ENCODE measurements at places on chromosomes 5 and 9.

DNA sequence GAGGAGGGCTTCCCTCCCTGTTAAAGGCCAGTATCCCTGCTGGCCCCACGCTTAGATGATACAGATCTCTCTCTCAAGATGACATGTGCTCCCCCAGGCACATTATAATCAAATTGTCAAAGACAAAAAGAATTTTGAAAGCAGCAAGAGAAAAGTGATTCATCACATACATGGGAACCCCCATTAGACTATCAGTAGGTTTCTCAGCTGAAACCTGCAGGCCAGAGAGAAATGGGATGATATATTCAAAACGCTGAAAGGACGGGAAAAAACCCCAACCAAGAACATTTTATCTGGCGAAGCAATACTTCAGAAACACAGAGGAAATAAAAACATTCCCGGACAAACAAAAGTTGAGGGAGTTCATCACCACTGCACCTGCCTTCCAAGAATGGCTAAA is 78.7 kb downstream of the CAMSAP1 start:
- no peak for DNase-seq

DNA sequence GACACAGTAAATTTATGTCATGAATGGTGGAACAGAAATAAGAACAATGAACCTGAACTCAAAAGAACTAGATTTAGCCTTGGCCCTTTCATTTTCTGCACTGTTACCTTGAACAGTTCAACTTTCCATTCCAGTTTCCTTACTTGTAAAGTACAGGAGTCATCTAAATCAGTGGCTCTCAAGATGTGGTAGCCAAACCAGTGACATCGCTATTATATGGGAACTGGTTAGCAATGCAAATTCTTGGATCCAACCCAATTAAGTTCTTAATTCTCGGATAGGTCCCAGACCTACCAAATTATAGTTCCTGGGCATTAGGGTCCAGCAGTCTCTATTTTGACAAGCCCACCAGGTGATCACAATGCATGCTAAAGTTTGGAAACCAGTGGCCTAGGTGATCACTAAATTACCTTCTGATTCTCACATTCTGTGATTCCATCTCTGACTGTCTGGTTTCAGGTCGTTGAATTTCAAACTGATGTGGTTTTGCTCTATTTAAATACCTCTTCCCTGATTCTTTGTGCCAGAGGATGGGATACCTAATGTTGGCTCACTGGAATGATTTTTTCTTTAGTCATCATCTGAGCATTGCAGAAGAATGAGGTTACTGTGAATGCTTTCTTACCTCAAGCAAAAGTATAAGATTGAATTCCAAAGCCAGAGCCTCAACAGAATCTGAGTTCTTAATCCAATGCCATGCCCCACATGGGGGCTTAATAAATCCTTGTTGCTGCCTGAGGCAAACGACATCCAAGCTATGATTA is 253.8 kb downstream of the ENC1 start:
- DNase-seq, result peak; percentile 16

GRCh38 chr9:14203356-14204056 is 110.4 kb downstream of the NFIB start:
- DNase-seq, result no peak

GRCh38 chr5:127957183-127957582 is 126.4 kb upstream of the SLC12A2 start:
- DNase-seq, result no peak

- no peak for DNase-seq
Observed at GRCh38 chr9:88398016-88398415, 9.8 kb downstream of the SPIN1 start.

- peak; percentile 75 for DNase-seq
Observed at GRCh38 chr5:141476132-141476911, 556 bp downstream of the PCDHGC3 start.

GRCh38 chr9:134899818-134900217 is 17.9 kb downstream of the FCN1 start:
- DNase-seq, result no peak

- no peak for DNase-seq
Observed at GRCh38 chr5:9832921-9833320, 202.8 kb upstream of the TAS2R1 start.

- DNase-seq, result no peak
Observed at GRCh38 chr5:56983593-56984361, 31.9 kb upstream of the MIER3 start.

- no peak for DNase-seq
Observed at GRCh38 chr5:140365282-140365681, 5.3 kb downstream of the SLC4A9 start.

GRCh38 chr9:91843623-91844148 is 106.3 kb downstream of the ROR2 start:
- DNase-seq, result no peak

- no peak for DNase-seq
Observed at GRCh38 chr5:90390326-90390725, 19.2 kb downstream of the CETN3 start.

DNA sequence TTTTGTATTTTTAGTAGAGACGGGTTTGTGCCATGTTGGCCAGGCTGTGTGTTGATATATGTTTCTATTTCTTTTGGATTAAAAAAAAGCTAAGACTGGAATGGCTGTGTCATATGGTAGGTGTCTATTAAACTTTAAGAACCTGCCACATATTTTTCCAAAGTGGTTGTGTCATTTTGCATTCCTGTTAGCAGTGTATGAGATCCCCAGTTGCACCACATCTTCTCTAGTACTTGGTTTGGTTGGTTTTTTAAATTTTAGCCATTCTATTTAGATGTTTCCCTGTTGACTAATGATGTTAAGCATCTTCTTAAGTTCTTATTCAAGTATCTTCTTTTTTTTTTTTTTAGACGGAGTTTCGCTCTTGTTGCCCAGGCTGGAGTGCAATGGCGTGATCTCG is 36.2 kb upstream of the MEGF9 start:
- no peak for DNase-seq

DNA sequence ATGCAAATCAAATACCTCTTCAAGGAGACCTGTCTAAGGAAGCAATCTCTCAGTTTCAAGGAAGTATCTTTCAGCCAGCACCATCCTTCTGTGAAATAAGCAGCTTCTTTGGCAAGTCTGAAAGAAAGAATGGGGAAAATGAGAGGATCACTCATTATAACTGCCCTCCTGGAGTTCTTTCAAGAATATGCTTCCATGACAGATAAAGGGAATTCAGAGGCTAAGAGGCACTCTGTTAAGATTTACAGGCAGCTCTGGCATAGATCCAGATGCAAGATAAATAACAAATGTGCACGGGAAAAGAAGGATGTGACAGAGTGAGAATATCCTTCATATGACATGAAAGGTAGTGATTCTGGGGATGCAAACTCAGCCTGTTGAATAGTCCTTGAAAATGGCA is 348.2 kb upstream of the CCNG1 start:
- DNase-seq, result no peak

DNA sequence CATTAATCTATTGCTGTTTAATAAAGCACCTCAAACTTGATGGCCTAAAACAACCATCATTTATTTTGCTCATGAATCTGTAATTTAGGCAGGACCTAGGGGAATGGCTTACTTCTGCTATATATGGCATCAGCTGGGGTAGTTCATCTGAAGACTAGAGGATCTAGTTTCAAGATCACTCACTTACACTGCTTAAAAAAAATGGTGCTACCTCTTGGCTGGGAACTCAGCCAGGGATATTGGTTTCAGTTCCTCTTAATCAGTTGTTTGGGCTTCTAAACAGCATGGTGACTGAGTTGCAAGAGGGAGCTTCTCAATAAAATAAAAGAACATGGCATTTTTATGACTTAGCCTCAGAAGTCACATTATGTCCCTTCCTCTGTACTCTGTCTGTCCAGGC is 142.0 kb downstream of the FAM114A2 start:
- no peak for DNase-seq

GRCh38 chr5:74660140-74660539 is 19.6 kb upstream of the ENC1 start:
- DNase-seq, result no peak

GRCh38 chr5:60382716-60383115 is 317.2 kb downstream of the DEPDC1B start:
- peak; percentile 11 for DNase-seq

DNA sequence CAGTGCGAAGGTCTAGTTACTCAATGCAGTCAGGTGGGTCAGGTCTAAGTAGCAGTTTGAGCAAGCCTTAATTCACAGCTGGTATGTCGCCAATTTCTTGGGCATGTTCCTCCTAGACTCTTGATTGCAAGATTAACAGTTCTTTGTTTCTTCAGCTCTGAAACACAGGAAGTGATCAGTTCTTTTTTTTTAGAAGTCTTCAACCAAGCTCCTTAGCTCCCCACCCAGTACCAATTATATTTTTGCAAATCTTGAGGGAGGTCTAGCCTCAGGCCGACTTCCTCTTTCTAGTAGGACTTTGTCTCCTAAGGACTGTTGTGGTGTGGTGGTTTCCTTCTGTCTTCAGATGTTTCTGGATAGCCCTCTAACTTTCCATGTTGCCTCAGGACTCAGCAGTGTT is 2054.2 kb downstream of the MAT2B start:
- DNase-seq, result no peak

DNA sequence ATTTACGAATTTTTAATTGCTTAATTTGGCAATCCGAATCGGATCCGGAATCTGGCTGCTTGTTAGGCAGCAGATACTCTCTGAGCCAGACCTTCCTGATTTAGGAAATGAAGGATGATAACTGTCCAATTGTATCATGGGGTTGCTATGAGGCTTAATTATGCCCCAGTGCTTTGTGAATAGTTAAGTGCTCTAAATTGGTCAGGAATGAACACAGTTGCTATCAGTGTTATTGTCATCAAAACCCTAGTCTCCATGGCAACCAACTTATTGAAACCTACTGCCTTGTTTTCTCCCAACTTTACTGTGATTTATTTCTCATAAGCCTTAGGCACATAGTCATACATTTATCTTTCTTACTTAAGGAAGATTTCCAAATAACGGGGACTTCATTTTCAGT is 47.9 kb downstream of the MAMDC2 start:
- DNase-seq, result no peak

DNA sequence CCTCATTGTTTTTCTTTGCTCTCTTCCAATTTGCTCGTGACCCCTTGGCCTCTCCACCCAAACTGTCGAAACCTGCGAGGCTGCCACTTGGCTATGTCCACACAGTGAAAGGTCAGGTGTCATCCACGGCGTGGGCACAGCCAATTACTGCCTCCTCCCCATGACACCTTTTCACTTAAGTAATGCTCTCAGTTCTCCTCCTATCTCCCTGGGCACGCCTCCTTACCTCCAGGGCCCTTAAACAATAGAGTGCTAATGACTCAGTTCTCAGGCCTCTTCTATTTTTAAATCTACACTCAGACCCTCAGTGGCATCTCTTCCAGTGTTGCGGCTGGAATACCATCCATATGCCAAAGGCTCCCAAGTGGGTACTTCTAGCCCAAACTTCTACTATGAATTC is 256.8 kb downstream of the ROR2 start:
- no peak for DNase-seq

- DNase-seq, result no peak
Observed at GRCh38 chr5:3650320-3650719, 54.7 kb downstream of the IRX1 start.

DNA sequence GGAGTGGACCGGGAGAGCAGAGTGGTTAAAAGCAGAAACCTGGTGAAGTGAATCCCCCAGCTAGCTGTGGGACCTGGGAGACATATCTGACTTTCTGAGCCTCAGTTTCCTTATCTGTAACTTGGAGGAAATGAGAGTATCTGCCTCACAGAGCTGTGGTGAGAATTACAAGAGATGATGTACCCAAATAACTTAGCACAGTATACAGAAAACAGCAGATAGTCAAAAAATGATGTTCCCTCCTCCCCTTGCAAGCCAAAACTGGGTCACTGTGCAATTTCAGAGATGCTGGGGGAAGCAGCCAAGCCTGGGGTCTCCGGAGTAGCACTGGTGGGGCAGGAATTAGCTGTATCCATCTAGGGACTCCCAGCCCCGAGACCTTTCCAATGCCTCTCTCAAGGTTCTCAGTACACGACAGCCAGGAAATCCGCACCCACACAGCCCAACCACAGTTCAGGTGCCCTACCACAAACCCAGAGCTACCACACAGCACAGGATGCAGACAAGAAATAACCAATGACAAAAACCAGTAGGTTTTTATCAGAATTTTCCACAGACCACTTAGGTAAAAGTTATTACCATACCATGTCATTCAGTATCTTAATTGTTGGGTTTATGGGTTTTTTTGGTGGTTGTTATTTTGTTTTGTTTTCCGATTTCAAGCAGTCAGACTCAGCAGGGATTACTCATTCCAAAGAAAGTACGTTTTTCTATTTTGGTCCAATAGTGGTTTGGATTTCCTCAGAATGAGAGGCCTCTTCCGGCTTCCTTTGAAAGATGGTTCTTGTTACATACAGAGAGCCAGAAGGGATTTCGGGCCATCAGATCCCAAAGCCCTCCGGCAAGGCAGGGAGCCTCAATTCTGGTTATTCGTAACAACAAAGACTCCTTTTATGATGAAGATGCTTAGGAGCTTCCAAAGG is 4.9 kb upstream of the HRH2 start:
- DNase-seq, result no peak

GRCh38 chr9:109590966-109591365 is 92.9 kb upstream of the PTPN3 start:
- DNase-seq, result no peak

GRCh38 chr9:33177086-33177485 is 9.9 kb upstream of the B4GALT1 start:
- no peak for DNase-seq

DNA sequence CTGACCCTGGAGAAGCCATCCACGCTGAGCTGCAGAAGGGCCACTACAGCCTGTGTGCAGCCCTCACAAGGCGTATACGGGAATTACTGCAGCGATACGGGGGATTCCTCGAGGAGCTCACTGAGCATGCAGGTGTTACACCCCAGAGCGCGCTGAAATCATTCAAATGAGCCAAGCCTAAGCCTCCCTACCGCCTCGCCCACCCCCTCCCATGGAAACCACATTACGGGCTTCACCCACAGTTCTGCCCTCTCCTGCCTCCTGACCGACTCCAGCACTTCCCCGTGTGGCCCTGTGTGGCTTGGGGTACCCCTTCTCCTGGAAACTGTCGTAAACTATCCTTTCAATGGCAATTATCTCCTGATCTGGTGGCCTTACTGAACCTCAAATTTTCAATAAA is 13.3 kb downstream of the SURF6 start:
- no peak for DNase-seq

All from hepatic stellate cell (primary cell).